ENCODE measurements at places on chromosomes 12 and 14.

- H3K36me3 ChIP-seq: no peaks in the 10 kb centered on the region
- H3K27ac ChIP-seq: no peak overlapping the region
- no peaks in the 10 kb centered on the region for H3K4me1 ChIP-seq
Observed at GRCh38 chr12:111135293-111135832, 215.0 kb upstream of the MYL2 start.

DNA sequence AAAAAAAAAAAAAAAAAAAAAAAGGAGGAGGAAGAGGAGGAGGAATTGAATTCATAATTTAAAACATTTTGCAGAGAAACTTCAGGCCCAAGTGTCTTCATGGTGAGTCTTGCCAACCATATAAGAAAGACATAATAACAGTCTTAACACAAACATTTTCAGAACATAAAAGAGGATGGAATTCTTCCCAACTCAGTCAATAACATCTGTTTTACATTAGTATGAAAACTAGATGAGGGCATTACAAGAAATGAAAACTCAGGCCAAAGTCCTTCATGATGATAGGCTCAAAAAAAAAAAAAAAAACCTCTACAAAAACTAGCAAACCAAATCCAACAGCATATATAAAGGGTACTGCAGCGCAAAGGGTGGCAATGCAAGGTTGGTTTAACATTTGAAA is 151.6 kb downstream of the FOXA1 start:
- no peak overlapping the region for H3K4me3 ChIP-seq
- H3K27ac ChIP-seq: no peak overlapping the region
- no peak for DNase-seq
- no peaks in the 10 kb centered on the region for H3K27me3 ChIP-seq
- no peaks in the 10 kb centered on the region for H3K36me3 ChIP-seq

DNA sequence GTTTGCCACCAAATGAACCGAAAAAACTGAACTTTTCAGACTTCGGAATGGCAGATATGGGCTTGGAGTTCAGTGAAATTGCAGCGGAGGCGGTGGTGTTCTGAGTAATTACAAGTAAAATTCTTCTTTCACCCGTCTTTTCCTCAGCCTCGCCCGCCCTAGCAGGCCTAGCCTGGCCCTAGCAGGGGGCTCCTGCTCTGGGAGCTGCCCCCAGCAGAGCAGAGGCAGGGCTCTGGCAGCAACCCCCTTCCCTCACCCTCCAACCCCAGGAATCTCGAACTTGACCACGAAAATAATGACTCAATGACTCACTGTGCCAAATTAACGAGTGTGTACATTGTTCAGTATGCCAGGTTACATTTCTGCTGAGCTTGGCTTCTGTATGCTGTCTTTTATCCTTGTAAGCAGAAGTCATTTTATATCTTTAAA is 1.1 kb downstream of the PAPLN start:
- no peaks in the 10 kb centered on the region for H3K36me3 ChIP-seq
- no peaks in the 10 kb centered on the region for H3K27me3 ChIP-seq
- H3K4me3 ChIP-seq: no peak overlapping the region
- peak; percentile 36 for DNase-seq

GRCh38 chr14:96783915-96784224 is 13.3 kb upstream of the VRK1 start:
- no peaks in the 10 kb centered on the region for H3K27me3 ChIP-seq
- no peak overlapping the region for H3K27ac ChIP-seq
- H3K36me3 ChIP-seq: no peaks in the 10 kb centered on the region
- no peaks in the 10 kb centered on the region for H3K4me1 ChIP-seq
- no peak overlapping the region for H3K4me3 ChIP-seq

- H3K4me1 ChIP-seq: peaks cover 19% of the 10 kb centered on the region
- no peak overlapping the region for H3K27ac ChIP-seq
- peaks cover 30% of the 10 kb centered on the region for H3K27me3 ChIP-seq
- no peak for DNase-seq
- H3K4me3 ChIP-seq: no peak overlapping the region
Observed at GRCh38 chr14:28780843-28781820, 14.5 kb downstream of the FOXG1 start.

DNA sequence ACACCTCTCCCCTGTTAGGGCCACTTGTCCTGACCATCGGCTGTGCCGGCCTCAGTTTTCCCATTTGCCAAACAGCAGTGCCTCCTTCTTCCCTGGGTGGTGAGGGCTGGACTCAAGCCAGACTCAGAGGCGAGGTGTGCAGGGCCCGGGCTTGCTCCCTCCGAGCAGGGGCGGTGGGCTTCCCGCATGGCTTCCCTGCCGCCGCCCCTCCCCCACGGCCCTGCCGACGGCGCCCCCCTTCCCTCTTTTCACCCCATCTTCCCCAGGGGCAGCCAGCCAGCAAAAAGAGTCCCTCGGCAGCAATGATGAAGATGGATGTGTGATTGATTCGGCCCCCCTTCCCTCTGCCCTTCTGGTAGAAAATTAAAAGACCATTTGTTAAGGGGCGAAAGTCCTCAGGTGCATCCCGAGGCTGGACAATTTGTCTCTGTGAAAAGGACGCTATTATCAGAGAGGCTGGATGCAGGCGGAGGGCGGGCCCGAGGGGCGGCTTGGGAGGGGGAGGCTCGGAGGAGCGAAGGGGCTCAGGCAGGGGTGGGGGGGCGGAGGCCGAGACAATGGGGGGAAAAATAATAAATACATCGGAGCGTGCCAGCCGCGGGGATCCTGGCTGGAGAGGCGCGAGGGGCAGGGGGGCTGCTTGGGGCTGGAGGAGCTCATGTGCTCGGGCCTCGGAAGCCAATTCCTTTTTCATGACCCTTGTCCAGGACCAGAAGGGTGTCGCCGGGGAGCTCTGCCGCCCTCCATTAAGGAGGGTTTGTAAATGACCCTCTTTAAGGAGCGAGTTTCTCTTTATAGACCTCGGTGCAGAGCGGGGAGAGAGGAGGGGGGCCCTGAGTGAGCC is 48.0 kb upstream of the LHX5 start:
- DNase-seq: no peak
- no peak overlapping the region for H3K27ac ChIP-seq
- H3K4me1 ChIP-seq: no peaks in the 10 kb centered on the region
- no peak overlapping the region for H3K4me3 ChIP-seq
- H3K27me3 ChIP-seq: peaks cover 12% of the 10 kb centered on the region
- H3K36me3 ChIP-seq: no peaks in the 10 kb centered on the region

GRCh38 chr14:58272588-58273372 is 25.6 kb upstream of the ARID4A start:
- H3K27ac ChIP-seq: no peak overlapping the region
- DNase-seq: no peak
- no peaks in the 10 kb centered on the region for H3K27me3 ChIP-seq
- H3K36me3 ChIP-seq: peaks cover 24% of the 10 kb centered on the region
- H3K4me1 ChIP-seq: no peaks in the 10 kb centered on the region

GRCh38 chr12:5582018-5582417 is 150.1 kb downstream of the NTF3 start:
- H3K36me3 ChIP-seq: no peaks in the 10 kb centered on the region
- H3K4me1 ChIP-seq: no peaks in the 10 kb centered on the region
- no peak for DNase-seq
- no peak overlapping the region for H3K27ac ChIP-seq

DNA sequence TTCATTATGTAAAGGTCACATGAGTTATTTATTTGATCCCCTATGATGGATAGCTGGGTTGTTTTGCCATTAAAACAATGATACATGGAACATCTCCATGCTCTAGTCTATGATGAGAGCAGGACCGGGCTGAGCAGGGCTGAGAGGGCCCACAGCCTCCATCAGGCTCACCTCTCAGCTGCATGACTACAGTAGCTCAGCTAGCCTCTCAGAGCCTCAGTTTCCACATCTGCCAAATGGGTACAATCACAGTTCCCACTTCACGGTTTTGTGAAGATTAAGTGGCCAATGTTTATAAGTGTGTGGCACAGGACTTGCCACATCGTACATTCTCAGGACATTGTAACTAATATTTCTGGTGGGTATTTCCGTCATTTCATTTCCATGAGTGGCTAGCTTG is 19.9 kb upstream of the MYL2 start:
- no peaks in the 10 kb centered on the region for H3K36me3 ChIP-seq
- no peak overlapping the region for H3K27ac ChIP-seq
- no peak for DNase-seq

DNA sequence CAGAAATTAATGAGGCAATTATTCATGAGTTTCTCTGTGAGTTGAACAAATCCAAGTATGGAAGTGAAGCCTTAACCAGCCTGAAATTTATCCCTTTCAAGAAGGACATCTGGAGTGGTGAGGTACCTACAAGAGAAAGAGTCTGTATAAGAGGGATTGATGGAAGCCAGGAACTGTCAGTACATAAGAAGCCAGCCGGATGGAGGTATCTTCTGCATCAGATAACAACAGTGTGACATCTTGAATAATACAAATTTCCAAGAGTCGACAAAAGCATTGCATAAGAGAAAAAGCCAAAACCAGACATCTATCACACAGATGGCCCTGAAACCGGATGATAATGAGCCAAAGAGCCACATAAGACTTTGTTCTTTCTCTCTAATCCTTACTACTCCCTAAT is 781.2 kb downstream of the FLRT2 start:
- H3K4me1 ChIP-seq: no peaks in the 10 kb centered on the region
- H3K27me3 ChIP-seq: no peaks in the 10 kb centered on the region
- H3K4me3 ChIP-seq: no peak overlapping the region
- no peak for DNase-seq
- H3K27ac ChIP-seq: no peak overlapping the region

GRCh38 chr14:34007902-34008301 is 57.0 kb upstream of the EGLN3 start:
- H3K4me1 ChIP-seq: peaks cover 2% of the 10 kb centered on the region
- no peak for DNase-seq
- H3K36me3 ChIP-seq: no peaks in the 10 kb centered on the region
- H3K4me3 ChIP-seq: no peak overlapping the region

DNA sequence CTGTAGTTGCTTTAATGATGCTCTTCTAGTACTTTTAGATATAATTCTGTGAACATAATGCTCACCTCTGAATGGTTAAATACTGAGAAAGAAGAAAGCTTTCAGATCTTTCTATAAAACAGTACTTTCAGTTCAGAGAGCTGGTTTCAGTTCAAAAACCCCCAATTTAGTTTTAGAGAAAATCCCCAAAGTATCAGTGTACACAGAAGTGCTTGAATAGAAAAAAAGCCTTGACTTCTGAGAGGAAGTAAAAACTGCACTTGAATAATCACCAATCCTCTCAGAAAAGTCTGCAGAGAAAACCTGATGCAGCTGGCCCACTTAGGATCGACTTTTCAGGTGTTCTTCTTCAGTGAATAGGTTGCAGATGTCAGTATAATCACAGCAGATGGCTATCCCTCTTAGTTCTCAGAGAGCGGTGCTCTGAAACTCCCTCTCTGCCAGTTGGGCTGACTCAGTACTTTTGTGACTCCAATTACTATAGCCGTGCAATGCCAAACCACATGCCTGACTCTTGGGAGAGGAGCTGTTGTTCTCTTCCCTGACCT is 616.3 kb downstream of the LRFN5 start:
- H3K4me1 ChIP-seq: peaks cover 9% of the 10 kb centered on the region
- no peaks in the 10 kb centered on the region for H3K27me3 ChIP-seq
- no peaks in the 10 kb centered on the region for H3K36me3 ChIP-seq
- peak overlapping the region; percentile 4 for H3K27ac ChIP-seq
- H3K4me3 ChIP-seq: no peak overlapping the region
- DNase-seq: peak; percentile 42

DNA sequence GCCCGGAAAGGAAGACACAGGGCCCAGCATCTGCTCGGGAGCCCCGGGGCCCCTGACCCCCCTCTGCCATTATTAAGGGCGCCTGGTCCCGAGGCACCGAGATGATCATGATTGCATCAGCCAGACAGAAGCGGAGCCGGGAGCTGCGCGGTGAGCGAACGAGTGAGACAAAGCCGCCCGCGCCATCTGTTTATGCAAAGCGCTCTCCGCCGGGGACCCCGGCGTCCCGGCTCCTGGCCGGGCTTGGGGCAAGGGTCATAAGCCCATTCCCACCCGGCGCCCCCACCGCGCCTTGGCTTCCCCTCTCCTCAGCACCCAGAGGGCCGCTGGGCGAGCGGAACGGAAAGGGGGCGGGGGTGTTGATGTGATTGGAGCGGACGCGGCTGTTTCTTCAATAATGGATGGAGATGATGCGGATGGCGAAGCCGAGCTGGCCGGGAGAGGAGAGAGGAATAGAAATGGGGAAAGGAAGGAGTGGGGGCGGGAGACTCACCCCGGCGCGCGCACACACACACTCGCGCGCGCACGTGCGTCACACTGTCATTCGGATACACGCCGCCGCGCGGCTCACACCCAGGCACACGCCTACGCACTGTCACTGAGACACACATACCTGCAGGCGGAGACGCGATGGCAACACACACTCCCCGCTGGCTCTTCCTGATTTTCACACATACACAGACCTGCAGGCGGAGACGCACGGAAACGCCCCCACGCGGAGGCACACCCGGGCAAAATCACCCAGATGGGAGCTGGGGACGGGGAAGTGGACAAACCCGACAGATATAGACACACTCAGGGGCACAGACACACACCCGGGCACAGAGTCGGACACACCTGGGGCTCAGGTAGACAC is 10.7 kb downstream of the STAC3 start:
- H3K36me3 ChIP-seq: no peaks in the 10 kb centered on the region
- peak overlapping the region; percentile 81 for H3K27ac ChIP-seq
- peaks cover 89% of the 10 kb centered on the region for H3K4me1 ChIP-seq
- DNase-seq: peak; percentile 91
- peaks cover 60% of the 10 kb centered on the region for H3K27me3 ChIP-seq

GRCh38 chr14:78673845-78674244 is 503.7 kb downstream of the NRXN3 start:
- H3K27me3 ChIP-seq: no peaks in the 10 kb centered on the region
- no peaks in the 10 kb centered on the region for H3K36me3 ChIP-seq
- H3K27ac ChIP-seq: no peak overlapping the region
- H3K4me1 ChIP-seq: no peaks in the 10 kb centered on the region

- H3K27ac ChIP-seq: no peak overlapping the region
- no peaks in the 10 kb centered on the region for H3K36me3 ChIP-seq
- no peak overlapping the region for H3K4me3 ChIP-seq
- H3K27me3 ChIP-seq: no peaks in the 10 kb centered on the region
- DNase-seq: no peak
Observed at GRCh38 chr12:61919686-61920085, 340.5 kb upstream of the USP15 start.

- no peaks in the 10 kb centered on the region for H3K27me3 ChIP-seq
- peaks cover 13% of the 10 kb centered on the region for H3K4me1 ChIP-seq
- no peak overlapping the region for H3K4me3 ChIP-seq
- no peak for DNase-seq
Observed at GRCh38 chr12:27571463-27571862, 47.5 kb downstream of the PPFIBP1 start.

GRCh38 chr12:129067491-129067890 is 214.2 kb downstream of the GLT1D1 start:
- H3K27me3 ChIP-seq: no peaks in the 10 kb centered on the region
- no peaks in the 10 kb centered on the region for H3K36me3 ChIP-seq
- DNase-seq: no peak
- no peak overlapping the region for H3K4me3 ChIP-seq
- H3K4me1 ChIP-seq: no peaks in the 10 kb centered on the region

DNA sequence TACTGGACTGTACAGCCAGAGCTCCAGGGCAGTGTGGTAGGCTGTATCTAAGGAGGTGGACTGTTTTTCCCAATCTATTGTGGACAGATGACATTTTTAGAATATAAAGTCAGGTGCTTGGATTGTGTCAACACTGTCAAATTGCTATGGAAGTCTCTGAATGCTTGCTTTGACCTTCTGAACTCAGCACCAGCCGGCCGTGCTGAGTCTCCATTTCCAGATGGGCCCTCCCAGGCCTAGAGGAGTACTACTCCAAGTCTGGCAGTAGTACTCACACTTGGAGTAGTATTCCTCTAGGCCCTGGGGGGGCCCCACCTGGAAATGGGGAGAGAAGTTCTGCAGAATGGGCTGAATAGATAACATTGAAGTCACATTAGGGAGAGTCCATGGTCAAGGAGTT is 16.2 kb upstream of the KCNK13 start:
- no peak overlapping the region for H3K27ac ChIP-seq
- no peaks in the 10 kb centered on the region for H3K4me1 ChIP-seq

Data from B cell (primary cell).